ENCODE measurements at places on chromosomes 6 and 20.

GRCh38 chr20:41862476-41862875, 244.3 kb upstream of the CHD6 start:
- no peak for DNase-seq

DNA sequence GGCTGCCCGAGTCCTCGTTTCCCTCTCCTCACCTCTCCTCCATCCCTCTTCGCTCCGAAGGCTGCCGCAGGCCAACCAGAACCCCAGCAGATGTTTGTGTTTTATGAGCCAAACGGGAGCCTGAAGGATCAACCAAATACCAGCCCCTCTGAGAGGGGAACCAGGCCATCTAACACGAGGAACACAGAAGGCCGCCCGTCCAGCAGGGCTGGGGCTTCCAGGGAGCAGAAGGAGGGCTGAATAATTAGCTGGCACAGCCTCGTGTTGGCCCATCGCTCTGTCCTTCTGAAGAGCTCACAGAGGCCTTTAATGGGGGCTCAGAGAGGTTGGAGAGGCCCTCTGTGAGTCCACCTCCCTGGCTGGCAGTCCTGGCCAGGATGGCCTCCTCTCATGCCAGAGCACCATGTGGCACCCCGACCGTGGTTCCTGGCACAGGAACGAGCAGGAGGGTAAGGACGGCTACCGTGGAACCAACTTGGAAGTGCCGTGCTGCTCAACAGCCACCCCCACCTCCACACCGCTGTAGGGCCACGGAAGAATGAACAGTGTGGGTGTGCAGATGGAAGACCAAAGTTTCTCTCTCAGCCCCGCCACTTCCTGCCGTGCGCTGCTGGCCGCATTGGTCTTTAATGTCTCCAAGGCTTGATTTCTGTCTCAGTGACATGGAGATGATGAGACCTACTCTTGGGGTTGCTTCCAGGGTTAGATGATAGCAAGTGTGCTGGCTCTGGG, 155.2 kb downstream of the SCML4 start:
- DNase-seq = no peak

DNA sequence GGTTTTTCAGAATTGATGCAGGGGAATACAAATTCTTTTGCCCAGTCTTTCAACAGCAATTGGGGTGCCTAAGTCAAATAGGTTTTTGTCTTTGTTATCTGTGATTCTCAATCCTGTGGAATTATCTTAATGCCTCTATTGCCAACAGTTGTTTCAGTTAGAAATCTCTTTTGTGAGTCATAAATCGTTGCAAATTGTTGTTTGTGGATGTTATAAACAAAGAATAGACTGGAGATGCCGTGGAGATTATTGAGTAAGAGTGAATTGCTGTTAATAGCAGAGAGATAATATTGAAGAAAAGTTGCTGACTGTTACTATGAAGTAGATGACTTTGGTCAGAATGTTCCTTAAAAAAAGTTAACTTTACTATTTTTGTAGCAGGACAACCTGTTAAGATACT, 63.7 kb upstream of the POPDC3 start:
- DNase-seq = no peak

DNA sequence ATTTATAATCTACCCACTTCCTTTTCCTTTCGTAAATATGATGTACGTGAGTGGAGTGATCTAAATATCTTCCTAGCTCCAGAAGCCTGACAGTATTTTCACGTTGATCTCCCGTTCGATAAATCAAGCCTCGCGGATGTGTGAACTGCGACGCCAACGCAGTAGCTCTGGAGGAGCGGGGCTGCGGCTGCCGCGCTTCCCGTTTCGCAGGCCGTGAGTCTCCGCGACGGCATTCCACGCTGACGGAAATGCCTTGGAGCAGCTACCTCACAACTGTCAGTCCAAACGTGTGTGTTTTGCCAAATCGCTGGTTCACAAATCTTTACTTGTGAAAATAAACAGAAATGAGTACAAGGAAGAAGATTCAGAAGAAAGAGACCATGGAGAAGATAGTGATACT, 41.2 kb downstream of the BTBD3 start:
- no peak for DNase-seq

GRCh38 chr6:155408231-155408630, 47.4 kb downstream of the NOX3 start:
- DNase-seq = no peak

DNA sequence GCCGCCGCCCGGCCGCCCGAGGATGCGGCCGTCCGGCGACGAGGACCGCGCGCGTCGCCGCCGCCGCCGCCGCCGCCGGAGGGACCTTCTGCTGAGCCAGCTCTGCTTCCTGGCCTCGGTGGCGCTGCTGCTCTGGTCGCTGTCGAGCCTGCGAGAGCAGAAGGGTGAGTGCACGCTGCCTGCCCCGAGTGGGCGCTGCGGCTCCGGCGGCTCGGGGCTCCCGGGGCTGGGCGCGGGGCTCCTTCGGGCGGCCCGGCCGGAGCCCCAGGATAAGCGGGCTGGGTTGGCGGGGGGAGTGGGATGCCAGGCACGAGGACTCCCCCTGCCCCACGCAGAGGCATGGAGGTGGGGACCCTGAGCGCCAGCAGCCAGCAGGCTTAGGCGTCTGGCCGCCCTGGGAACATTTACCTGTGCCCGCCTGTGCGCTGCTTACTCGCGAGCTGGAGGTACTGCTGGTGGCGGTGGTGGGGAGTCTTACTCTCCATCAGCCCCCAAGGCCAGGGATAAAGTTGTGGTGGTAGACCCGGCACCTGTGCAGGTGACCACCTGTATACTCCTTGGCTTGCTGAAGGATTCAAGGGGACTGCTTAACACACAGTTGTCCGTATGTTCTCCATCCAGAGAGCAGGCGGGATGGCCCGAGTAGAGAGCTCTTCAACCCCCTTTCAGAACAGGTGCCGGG, 520 bp downstream of the SLC24A3 start:
- DNase-seq = peak; percentile 70

- DNase-seq = no peak
These were observed 91.8 kb downstream of the CHD6 start for GRCh38 chr20:41526327-41526726.

Measured in renal cortex interstitium (tissue), 15 donors.